ENCODE measurements at places on chromosomes 3 and 15. TPM values are rescaled to one million over a fixed set of nuclear protein-coding genes. Genes with fewer than 3 reads are reported as not detected.

SYNPR gene
- 9.9 TPM for total RNA-seq

- no peak for DNase-seq
Observed at GRCh38 chr3:119380697-119381096, 82.7 kb downstream of the TMEM39A start.

SKOR1 gene
- total RNA-seq, result 0.96 TPM

GRCh38 chr3:123423031-123423430, 25.9 kb downstream of the ADCY5 start:
- no peak for DNase-seq

GRCh38 chr15:56040081-56041035, 46.9 kb upstream of the NEDD4 start:
- DNase-seq, result peak; percentile 76

GRCh38 chr3:33202711-33203457, 15.7 kb downstream of the SUSD5 start:
- peak; percentile 13 for DNase-seq

DNA sequence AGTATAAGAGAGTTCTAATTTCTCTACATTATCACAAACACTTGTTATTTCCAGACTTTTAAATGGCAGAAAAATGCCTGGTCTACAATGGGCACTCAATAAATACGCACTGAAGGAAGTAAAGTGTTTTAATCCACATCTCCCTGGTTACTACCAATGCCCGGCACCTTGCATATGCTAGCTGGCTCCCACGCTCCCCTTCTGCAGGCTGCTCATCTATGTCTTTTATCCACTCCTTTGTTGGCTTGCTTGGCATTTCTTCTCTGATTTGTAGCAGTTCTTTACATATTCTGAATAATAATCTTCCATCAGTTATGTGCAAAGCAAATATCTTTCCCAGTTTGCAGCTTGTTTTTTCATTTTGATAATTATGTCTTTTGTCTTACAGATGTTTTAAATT, 74.6 kb upstream of the PRR23E start:
- no peak for DNase-seq

DNA sequence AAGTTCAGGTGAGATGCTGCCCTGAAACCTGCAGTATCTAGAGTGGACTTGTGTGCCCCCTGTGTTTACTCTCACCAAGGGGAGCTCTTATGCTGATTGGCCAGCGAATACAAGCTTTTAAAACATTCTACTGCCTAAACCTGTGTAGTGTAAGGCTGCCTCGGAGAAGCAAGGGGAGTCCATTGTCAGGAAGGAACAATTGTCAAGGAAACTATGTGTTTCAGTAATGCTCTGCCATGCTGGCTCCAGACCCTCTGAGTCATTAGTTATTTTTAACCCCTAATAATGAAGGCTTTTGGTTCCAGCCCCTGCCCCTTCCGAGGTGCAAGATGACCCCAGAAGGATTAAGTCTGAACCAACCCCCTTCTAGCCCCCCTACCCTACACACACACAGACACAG, 66.1 kb upstream of the CHMP2B start:
- no peak for DNase-seq

SRP14 gene
- 153 TPM for total RNA-seq

Data from umbilical cord (tissue), 2 donors.